Fibroblast of skin of abdomen (primary cell): ENCODE measurements at places on chromosomes 2 and 18.

- DNase-seq = no peak
Measured at GRCh38 chr2:192288295-192288694, 93.6 kb upstream of the TMEFF2 start.

- DNase-seq = peak; percentile 16
Measured at GRCh38 chr2:47041063-47041462, 114.0 kb downstream of the STPG4 start.

DNA sequence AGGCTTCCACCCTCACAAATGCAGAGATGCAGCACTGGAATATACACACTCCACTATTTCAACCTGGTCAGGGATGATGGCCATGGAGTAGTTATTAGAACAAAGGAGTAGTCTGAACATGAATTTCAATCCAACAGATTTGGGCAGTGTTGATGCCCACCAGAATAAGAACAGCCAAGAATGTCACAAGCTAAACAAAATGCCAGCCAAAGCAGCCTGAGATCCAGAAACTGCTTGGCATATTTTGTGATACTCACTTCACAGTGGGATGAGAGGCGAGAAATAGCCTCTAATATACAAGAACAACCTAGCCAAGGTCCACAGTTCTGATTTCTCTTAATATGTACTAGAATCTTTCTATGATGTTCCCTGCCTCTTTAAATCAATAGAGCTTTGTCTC, 58.6 kb upstream of the KLF7 start:
- DNase-seq = no peak

GRCh38 chr2:30106543-30106942, 40.3 kb upstream of the YPEL5 start:
- peak; percentile 12 for DNase-seq

DNA sequence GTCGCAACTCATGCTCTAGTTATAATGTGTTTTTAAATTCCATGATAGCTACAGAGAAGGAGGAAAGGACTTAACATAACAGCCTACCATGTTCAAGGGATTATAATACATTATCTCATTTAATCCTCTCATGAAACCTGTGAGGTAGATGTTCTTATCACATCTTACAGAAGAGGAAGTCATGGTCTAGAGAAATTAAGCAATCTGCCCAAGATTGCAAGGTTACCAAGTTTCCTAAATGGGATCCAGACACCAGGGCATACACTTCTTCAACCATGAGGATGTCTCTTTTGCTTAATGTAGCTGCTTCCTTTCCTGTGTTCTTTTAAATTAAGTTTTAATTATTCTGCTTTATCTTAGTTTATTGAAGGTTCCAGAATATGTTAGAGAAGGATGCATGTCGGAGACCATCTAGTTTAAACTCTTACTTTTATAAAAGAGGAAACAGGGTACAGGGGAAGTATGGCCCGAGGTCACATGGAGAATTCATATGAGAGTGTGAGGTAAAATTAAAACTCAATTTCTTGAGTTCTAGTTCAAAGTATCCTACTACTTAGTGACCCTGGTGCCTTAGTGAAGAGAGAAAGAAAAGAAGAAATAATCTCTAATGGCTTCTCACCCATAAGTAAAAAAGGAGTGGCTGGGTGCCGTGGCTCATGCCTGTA, 3.6 kb upstream of the IL1A start:
- no peak for DNase-seq

GRCh38 chr18:56716692-56717146, 65.6 kb downstream of the WDR7 start:
- peak; percentile 10 for DNase-seq

DNA sequence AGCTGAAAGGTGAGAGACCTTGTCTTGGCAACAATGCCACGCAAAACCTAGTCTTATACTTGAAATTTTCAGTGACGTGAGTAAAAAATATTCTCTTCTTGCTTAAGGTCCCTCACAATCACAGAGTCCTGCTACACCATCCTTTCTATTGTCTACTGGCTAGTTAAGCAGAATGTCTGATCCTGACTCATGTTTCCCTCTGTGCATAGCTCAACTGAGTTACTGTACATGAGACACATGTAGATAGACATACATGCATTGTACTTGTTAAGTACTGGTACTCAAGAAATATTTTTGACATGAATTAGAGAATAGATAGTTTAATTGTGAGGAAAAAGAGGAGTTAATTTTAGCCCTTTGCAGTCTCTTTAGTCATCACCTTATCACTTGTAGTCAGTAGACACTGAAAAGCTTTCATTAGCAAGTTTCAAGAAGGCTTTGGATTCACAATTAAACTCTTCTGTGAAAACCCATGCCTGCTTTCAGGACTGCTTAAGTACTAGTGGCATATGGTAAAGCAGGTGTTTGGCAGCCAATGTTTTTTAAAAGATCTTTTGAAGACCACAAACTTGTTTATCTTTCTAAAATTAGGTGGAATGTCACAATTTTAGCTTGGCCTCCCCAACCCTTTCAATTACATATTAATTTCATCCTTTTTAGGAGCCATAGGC, 158.7 kb upstream of the CCDC150 start:
- DNase-seq = peak; percentile 29

- no peak for DNase-seq
Measured at GRCh38 chr2:217735899-217736298, 266.9 kb downstream of the TNS1 start.

GRCh38 chr18:59927246-59927825, 27.5 kb downstream of the PMAIP1 start:
- DNase-seq = peak; percentile 41

- peak; percentile 48 for DNase-seq
Measured at GRCh38 chr2:157056200-157056676, 201.3 kb upstream of the GALNT5 start.
